ENCODE measurements at places on chromosomes 5 and 9. TPM values are rescaled to one million over a fixed set of nuclear protein-coding genes. Genes with fewer than 3 reads are reported as not detected.

The TIMD4 gene
- total RNA-seq: 1.2 TPM

The SLC25A2 gene
- 0.21 TPM for total RNA-seq

The EDIL3 gene
- total RNA-seq: not detected

The TIGD6 gene
- 1.9 TPM for total RNA-seq

DNA sequence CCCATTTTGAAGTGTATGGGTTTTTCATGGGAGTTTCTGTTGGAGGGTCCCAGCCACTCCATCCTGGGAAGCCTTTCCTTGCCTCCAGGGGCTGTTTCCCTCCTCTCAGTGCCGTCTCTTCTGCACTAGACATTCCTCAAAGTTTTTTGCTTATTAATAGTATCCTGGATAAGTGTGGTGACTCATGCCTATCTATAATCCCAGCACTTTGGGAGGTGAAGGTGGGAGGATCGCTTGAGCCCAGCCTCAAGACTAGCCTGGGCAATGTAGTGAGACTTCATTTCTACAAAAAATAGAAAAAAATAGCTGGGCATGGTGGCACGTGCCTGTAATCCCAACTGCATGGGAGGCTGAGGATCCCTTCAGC, 43.1 kb downstream of the RALGPS1 start:
- DNase-seq: no peak

DNA sequence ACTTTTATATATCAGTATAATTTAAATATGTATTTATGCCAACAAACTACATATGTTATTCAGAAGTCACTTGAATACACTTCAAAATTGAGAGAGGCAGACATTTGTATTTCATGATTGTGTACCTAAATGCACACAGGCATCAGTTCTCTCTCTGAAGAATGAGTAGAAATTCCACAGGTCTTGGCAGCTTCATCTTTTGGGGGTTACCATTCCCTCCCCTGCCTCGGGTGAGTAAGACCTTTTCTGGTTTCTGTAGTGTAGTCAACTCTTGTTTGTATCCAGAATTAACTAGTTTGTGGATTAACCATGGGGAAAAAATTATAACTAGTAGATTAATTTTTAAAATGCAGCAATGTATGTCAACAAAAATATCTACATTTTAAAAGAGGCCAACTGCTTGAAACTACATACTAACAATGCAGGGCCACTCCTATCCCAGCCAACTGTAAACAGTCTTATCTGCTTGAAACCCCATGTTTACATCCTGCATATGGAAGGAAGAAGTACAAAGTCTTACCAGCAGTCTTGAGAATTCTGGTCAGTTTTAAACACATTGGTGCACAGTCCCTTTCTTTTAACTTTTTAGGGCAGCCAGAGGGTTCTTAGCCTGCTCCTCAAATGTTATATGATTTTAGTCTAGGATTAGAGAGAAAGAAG, 339.6 kb upstream of the KIF2A start:
- no peak for DNase-seq

DNA sequence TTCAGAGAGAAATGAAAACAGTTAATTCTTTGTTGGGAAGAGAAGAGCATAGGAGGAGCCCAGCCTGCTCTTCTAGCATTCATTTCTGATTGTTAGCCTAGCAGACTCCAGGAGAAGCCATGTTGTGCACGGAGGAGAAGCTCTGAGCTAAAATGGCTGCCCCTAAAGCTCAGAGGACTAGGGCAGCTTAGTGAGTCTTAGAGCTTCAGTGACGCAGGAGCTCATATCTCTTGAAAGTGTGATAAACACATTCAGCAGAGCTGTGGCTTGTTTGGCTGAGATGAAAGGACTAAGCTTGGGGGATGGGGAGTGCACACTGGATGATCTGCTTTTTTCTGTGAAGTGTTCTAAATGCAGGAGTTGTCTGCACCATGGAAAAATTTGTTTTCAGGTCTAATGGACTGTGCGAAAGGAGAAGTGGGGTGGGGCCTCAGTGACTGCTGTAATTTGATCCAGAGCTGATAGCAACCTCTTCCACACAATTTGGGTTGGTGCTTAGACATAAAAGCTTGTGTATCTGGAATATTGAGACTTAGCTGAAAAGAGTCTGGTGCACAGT, 58.5 kb downstream of the ZNF462 start:
- no peak for DNase-seq

- no peak for DNase-seq
These were observed 10.7 kb upstream of the CREBRF start for GRCh38 chr5:173045474-173045873.

DNA sequence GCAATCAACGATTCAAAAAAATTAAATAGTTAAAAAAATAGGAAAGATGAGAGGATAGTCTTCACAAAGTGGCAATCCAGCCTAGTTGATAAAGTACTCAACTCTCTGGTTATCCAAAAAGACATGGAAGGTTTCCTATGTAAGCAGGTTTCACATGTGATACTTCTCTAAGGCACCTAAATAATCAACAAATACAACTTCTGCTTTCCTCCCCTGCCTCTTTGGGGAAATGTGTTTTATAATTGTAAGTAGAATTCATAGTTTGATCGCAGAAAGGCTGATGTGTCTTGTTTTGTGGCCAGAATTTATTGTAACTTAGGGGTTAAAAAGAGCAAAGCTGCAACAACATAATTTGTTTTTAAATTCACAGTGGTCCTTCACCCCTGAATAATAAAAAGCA, 855.5 kb upstream of the DMAC1 start:
- DNase-seq: no peak

Measured in activated naive CD8-positive, alpha-beta T cell treated with anti-CD3 and anti-CD28 coated beads for 36 hours (primary cell).